Cardiac muscle cell (in vitro differentiated cells and primary cell): ENCODE measurements at places on chromosomes 3 and 15.

DNA sequence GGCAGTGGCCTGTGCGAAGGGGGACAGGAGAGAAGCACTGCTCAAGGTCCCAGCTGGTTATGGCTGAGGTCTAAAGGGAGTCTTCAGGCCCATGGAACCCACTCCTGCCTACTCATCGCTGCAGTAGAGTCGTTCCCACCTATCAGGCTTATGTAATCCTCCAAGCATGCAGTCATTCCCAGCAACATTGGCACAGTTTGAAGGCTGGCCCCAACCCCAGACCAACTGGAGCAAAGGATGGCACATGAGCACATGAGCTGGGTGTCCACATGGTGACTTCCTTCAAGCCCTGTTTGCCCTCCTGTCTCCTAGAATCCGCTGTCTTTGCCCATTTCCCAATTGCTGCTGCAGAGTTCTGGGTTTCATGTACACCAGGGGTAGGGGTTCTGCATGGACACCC lies 60.5 kb upstream of the FGD5 start:
- no peaks in the 10 kb centered on the region for H3K4me1 ChIP-seq
- DNase-seq, result no peak
- no peak overlapping the region for H3K27ac ChIP-seq

DNA sequence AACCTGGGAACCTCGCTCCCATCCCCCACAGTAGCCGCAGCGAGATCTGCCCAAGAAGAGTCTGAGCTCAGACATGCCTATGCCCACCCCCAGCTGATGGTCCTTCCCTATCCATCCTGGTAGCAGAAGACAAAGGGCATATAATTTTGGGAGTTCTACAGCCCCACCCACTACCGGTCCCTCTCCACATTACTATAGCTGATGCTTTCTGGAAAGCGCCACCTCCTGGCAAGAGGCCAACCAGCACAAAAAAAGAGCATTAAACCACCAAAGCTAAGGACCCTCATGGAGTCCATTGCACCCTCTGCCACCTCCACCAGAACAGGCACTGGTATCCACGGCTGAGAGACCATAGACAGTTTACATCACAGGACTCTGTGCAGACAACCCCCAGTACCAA lies 168.4 kb downstream of the MEGF11 start:
- no peak overlapping the region for H3K4me3 ChIP-seq
- H3K4me1 ChIP-seq, result peaks cover 12% of the 10 kb centered on the region
- DNase-seq, result no peak

DNA sequence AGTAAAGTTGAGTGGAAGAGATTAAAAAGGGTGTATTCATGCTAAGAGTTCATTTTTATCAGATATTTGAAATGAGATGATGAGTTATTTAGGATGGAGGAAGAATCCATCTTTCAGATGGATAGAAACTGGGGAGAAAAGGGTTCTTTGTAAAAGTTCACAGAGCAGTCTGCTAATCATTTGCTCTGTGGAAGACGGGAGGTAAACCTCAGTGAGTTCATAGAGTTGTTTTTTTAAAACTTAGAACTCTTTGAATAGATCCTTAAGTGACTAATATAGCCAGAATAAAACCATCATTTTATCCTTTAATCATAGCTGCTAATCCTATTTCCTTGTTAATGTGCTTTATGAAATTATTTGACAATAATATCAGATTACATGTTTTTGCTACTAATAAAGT lies 5.1 kb downstream of the RASA2 start:
- DNase-seq, result no peak
- no peaks in the 10 kb centered on the region for H3K27me3 ChIP-seq
- H3K27ac ChIP-seq, result no peak overlapping the region

DNA sequence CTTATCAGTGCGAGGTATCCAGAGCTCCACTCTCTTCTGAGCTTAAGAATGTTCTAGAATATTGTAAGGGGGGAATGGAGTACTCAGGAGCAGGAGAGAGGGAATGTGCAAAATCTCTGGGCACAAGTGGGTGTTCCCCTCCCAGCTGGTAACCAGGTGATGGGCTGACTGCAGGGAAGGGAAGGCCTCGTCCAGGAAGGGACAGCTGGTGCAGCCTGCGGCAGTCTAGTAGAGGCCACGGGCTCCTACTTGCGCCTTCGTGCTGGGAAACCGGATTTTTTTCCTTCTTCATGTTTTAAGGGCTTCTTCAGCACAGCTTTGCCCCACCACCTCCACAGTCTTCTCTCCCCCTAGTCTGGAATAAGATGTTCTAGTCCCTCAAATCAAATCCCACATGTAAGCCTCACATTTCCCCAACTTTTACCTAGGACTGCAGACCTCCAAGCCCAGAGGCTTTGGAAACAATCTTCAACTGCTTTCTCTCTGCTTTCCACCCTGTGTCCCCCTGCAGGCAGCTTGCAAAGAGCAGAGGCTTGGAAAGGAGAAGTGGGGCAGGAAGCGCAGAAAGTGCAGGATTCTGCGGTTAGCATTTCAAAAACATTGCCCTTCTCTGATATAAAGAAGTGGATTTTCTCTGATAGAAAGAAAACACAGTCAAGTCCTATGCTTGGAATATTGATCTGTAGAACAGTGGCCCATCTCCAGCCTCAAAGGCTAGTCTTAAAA lies 11.9 kb upstream of the CGNL1 start:
- DNase-seq, result peak; percentile 47
- no peaks in the 10 kb centered on the region for H3K27me3 ChIP-seq
- H3K36me3 ChIP-seq, result no peaks in the 10 kb centered on the region
- H3K4me1 ChIP-seq, result peaks cover 14% of the 10 kb centered on the region
- no peak overlapping the region for H3K4me3 ChIP-seq

GRCh38 chr3:69719587-69720122 lies 19.6 kb upstream of the MITF start:
- peak; percentile 9 for DNase-seq
- H3K27me3 ChIP-seq, result no peaks in the 10 kb centered on the region
- H3K4me1 ChIP-seq, result peaks cover 29% of the 10 kb centered on the region
- H3K27ac ChIP-seq, result peak overlapping the region; percentile 85
- no peak overlapping the region for H3K4me3 ChIP-seq
